HFF-Myc (cell line): ENCODE measurements at places on chromosomes 5 and 9.

GRCh38 chr5:93519740-93520139 is 61.3 kb downstream of the NR2F1-AS1 start:
- DNase-seq: no peak

DNA sequence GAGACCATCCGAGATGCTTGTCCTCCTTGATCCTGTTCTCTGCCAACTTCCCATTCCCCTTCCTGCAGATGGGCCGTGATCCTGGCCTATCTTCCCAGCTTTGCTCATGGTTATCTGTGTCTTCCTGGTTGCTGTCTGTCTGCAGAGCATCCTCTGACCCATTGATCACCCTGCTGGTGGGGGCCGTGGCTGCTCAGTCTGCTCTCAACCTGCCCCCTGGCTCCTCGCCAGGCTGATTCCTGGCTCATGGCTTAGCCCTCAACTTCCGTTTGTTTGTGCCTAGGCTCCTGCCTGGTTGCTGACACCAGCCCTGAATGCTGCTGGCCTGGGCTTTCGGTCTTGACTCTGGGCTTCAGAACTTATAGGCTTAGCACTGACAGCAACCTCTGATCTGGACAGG is 67.1 kb upstream of the SMIM15 start:
- DNase-seq: no peak

DNA sequence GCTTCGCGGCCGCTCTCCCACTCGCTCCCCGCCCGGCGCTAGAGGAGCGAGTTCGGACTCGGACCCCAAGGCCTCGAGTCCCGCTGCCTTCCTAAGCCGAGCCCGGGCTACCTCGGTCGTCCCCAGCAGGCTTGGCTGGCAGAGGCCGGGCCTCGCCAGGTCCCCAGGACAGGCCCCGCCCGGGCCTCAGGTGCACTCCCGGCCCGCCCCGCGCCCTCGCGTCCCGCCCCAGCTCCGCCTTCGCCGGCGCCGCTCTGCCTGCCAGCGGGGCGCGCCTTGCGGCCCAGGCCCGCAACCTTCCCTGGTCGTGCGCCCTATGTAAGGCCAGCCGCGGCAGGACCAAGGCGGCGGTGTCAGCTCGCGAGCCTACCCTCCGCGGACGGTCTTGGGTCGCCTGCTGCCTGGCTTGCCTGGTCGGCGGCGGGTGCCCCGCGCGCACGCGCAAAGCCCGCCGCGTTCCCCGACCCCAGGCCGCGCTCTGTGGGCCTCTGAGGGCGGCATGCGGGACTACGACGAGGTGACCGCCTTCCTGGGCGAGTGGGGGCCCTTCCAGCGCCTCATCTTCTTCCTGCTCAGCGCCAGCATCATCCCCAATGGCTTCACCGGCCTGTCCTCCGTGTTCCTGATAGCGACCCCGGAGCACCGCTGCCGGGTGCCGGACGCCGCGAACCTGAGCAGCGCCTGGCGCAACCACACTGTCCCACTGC is at the start of gene SLC22A5:
SLC22A5 (plus strand) TSS at position 237 of the 707 bp plus-strand sequence; CDS start at position 500, 263 bp downstream.
- no peak for DNase-seq

- DNase-seq: no peak
Measured at GRCh38 chr5:107451028-107451427, 219.7 kb downstream of the EFNA5 start.

- DNase-seq: no peak
Measured at GRCh38 chr9:120630333-120630732, 50.4 kb upstream of the CDK5RAP2 start.

DNA sequence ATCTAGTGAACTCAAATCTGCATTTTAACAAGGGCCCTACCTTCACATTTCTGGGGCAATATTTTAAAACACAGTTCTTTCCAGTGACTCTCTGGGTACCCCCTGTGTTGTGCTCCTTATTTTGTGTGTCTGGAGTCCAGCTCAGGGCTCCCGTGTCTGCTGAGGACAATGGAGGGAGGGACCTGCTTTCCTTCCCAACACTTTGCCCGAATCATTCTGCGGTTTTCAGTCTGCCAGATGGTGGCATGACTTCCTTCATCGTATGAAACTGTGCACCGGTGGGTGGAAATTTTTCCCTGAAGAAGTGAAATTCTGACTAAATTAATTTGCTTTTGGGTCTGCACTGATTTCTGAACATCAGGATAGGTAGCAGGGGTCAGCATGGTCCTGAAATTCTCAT is 153.6 kb upstream of the CD180 start:
- no peak for DNase-seq

- no peak for DNase-seq
Measured at GRCh38 chr5:57174128-57174889, 450 bp downstream of the GPBP1 start.

DNA sequence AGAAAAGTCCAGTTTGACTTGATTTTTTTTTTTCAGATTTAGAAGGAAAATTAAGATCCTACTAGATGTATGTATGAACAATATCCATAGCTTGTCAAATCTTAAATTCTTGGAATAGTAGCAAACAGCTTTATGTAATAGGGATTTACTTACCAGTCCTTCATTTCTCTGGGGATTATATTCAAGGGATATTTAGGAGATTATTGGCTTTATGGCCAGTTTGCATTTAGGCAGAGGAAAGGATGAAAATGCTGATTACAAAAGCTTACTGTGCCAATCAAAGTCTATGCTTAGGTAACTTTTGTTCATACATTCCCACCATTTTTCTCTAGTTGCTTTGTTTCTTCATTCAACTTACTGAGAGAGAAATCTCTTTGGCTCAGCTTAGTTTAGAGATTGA is 47.9 kb downstream of the MAST4 start:
- DNase-seq: no peak

- no peak for DNase-seq
Measured at GRCh38 chr5:96278981-96279380, 154.1 kb downstream of the PCSK1 start.

- DNase-seq: no peak
Measured at GRCh38 chr5:34978681-34979080, 49.3 kb downstream of the DNAJC21 start.

- DNase-seq: no peak
Measured at GRCh38 chr5:174567506-174568141, 156.8 kb upstream of the MSX2 start.
